ENCODE measurements at places on chromosomes 3 and 15.

- no peak for DNase-seq
Observed at GRCh38 chr3:43231276-43232000, 54.9 kb upstream of the SNRK start.

DNA sequence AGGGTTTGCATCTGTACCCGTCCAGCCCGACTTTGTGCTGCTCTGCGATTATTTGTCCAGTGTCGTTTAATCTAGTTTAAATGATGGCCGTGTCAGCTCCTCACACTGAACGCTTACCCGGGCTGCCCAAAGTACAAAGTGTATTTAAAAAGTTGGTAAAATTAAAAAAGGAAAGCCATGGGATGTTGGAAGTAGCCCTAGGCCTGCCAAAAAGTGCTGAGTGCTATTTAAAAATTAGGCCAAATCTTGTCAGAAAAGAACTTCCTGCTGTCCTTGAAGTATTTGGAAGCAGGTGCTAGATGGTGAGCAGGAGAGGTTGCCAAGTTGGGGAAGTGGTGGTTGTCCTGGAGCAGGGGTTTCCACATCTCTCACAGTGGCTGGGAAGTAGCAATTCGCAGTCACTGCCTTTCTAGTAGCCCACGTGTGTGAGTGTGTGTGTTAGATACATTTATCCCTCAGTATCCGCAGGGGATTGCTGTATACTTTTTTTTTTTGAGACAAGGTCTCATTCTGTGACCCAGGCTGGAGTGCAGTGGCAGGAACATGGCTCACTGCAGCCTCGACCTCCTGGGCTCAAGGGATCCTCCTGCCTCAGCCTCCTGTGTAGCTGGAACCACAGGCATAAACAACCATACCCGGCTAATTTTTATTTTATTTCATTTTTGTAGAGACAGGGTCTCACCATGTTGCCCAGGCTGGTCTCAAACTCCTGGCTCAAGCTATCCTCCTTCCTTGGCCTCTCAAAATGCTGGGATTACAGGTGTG, 664 bp downstream of the PPCDC start:
- peak; percentile 33 for DNase-seq

DNA sequence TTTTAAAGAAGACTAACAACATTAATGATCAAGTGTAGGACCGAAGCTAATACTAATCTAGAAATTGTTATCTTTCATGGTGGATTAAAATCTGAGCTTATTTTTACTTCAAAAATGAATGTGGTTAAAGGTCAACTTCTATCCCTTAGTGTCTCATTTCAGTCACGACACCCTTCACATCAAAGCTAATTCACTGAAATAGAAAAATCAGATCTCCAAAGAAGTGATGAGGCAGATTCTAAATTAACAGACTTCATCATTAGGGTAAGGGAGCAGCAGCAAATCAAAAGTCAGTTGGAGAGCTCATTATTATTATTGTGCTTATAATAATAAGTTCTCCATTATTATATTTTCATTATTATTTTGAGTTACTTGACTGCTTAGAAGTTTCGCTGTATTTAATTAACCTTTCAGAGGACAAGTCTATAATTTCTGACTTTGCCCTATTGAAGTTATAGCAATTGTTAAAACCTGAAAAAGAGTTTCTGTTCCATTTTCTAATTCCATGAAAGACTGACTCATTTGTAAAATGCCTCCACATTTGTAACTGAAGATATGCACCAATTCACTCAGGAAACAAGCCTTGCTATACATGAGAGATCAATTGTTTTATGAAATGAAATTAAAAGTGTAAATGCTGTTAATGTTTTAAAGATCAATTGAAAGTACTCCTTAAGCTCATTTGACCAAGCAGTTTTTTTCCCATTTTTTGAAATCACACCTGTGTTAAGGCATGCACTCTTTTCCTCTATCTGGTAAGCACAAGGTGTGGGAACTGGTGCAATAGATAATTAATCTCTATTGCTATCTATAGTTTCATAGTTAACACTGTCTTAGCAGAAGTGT, 23.1 kb upstream of the CMC1 start:
- DNase-seq: no peak

DNA sequence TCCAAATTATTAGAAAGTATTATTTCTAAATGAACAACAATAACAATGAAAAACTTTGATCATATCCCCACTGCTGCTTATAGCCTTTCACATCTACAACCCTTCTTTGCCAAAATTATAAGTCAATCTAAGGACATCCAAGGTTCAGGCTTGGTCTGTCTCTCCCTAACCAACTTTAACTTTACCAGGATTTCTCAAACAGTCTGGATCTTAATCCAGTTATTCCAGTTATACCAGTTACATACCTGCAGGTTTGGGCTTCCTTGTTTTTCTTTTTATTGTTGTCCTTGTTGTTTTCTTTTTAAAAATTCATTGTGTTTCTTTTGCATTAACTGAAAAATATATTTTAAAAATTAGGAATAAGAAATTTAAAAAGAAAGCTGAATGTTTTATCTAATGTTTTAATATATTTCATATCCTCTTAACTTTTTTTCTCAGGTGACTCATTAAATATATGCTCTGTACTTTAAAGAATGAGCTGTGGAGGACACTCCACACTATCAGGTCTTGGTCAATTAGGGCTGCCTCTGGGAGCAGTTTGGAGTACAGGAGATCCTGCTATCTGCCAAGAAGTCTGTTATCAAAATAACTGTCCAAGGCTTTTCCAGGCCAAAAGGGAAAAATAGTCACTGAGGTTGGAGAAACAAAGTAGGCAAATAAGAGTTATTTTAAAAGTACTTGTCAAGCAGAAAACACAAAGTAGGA, 421.4 kb downstream of the EPHA6 start:
- no peak for DNase-seq

DNA sequence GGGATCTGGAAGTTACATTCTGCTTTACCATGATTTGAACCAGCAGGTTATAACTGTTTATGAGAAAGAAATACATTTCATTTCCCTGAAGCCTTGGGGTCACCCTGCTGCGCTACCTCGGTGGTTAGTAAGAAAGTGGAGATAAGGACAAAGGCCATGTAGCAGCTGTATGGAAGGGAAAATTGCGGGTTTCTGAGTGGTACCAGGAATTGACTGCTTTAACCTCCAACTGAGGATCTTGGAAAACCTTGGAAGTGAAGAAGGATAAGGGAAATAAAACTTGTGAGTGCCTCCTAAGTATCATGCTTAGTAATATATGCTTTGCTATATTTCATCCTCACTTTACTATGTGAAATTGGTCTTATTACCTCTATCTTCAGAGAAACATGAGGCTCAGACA, 76.1 kb upstream of the GAP43 start:
- no peak for DNase-seq

DNA sequence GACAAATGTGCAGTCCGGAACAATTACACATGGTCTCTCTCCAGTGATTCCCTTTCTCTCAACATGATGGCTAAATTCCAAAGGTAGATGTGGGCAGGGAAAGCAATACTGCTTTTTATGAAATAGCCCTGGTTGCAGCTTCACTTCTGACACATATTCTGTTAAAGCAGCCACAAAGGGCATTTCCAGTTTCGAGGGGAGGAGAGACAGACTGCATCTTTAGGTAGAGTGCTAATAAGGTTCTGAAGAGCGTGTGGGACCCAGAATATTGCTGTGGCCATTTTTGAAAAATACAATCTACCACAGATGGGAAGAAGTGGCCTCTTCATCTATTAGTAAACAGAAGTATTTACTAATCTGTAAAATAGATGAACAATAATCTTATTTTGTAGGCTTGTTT, 139.3 kb upstream of the PEX5L start:
- no peak for DNase-seq

DNA sequence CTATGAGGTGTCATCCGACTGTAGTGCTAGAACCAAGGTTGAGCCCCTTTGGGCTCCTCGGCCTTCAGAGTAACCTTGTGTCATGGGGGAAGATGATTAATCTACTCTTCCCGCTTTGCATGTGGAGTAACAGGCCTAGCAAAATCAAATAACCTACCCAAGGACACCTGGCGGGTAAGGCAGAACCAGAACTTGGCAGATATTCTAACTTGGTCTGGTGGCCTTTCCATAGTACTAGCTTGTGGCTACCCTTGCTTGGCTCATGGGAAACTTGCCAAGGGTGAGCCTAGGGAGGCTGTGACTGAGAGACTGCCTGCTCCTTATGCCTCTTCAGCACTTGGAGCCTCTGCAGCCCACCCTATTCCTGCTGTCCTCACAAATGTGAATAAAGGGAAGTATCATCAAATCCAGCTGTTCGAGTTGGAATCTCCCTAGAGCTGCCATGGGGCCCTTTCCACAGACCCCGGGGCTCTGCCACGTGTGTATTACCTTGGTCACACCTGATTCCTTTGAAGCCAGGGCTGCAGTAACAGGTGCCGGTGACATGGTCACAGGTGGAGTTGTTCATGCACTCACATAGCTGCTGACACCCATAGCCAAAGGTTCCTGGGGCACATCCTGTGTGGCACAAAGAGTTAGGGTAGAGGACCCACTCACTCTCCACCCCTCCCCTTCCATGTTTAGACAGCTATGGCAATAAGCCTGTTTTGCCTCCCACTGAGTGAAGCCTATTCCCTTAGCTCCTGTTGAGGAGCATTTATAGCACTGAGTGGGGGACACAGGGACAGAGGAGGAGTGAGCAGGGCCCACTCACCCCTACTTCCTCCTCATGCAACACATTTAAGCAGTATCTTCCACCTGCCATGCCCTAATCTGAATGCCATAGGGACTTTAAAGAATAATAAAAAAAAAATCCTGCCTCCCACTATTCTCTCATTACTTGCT, 46.0 kb downstream of the RAB11A start:
- no peak for DNase-seq

DNA sequence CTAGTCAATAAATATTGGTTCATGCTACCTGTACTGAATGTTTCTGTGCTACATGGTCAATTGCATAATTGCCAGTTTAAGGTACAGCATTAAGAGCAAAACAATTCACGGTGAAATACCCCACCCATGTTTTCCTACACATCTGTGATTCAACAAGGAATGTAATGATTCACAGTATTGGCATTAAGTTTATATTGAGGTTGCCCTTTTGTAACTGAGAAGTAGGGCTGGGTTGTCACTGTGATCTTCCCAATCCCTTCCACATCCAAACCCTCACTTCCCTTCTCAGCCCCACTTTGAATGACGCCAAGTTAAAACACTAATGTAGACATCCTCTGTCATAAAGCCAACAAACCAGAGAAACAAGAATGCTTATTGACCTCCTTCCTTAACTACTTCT, 112.0 kb upstream of the TJP1 start:
- DNase-seq: no peak

GRCh38 chr3:88003115-88003755, 55.6 kb downstream of the CGGBP1 start:
- DNase-seq: peak; percentile 70

GRCh38 chr15:79060175-79060574, 30.4 kb downstream of the RASGRF1 start:
- DNase-seq: no peak

GRCh38 chr3:166455744-166456143, 618.5 kb upstream of the BCHE start:
- DNase-seq: no peak

GRCh38 chr15:66849746-66850077, 147.7 kb downstream of the SMAD6 start:
- no peak for DNase-seq

DNA sequence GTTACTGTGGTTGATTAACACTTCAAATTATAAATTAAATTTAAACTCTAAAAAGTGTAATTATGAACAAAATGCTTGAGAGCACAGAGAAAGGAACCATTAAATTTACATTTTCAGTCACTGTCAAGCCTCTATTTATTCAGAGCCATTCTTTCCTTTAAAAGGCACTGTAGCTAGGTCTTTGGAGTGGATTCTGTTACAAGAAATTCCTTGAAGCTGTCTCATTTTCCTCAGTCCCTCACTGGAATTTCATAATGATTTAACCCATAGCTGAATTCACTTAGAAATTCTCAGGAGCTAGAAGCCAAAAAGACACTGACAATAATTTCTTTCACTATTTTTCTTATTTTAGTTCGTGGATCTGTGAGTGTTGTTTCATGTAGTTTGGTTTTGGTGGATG, 81.2 kb upstream of the TCF12 start:
- DNase-seq: no peak

DNA sequence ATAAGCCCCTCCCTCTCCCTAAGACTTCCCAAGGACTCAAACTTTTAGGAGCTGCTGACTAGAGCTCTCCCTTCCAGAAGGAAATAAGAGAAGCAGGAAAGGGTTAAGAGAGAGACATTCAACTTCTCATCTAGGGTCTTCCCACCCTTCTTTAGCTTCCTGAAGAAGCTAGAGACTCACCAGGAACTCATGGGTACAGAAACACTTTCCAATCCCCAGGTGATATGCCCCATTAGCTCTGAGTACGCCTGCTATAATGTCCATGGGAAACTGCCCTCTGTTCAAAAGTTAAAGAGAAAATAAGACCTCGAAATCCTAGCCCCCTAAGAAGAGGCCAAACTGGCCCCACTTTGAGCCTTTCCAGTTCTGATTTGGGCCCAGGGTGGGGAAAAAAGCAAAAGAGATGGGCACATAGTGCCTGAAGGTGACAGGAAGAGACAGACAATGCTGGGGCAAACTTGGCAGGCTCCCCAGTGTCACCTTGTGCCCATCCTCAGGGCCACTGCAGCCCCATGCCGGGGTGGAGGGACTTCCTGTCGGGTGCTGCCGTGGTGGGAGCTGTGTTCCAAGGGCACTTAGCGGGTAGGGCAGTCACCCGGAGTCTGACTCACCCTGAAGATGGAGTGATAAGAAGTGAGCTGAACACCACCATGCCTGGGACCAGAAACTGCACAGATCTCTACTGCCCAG, 29.5 kb downstream of the CCDC12 start:
- peak; percentile 81 for DNase-seq

GRCh38 chr15:78049691-78050440, 27.6 kb downstream of the TBC1D2B start:
- no peak for DNase-seq

- no peak for DNase-seq
Observed at GRCh38 chr15:60072826-60073465, 68.8 kb downstream of the FOXB1 start.

GRCh38 chr15:82186719-82187406, 75.7 kb downstream of the EFL1 start:
- DNase-seq: no peak

DNA sequence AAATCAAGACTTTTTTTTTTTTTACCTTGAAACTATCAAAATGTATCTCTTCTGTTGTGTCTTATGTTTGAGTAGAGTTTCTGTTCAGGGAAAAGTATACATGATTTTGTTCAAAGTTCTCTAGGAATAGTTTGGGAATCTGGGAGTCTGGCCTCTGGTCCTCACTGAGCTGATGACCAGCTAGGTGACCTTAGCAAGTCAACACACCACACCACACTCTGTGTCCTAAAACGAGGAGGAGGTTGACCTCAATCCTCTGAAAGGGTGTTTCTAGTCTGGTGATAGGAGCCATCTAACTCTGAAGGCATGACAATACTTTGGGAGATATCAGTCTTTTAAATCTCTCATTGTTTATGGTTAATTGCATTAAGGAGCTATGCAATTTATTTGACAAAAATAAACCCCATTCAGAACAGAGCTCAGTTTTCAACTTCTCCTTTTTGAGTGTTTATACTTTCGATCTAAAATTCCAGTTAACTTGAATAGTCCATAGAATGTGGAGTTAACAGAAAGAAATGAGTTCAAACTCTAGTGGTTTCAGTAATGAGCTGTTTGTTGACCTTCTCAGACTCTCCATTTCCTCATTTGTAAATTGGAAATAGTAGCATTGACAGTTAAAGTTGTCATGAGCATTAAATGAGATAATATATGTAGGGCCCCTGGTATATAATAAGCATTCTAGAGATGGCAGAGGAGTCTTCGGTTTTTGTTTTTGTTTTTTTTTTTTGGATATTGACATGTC, 112.2 kb upstream of the LRRN1 start:
- no peak for DNase-seq

- DNase-seq: no peak
Observed at GRCh38 chr15:97030251-97030650, 699.8 kb downstream of the NR2F2 start.
